ENCODE measurements at places on chromosomes 5 and 9.

GRCh38 chr9:69965416-69966145 lies 78.1 kb upstream of the MAMDC2 start:
- H3K4me1 ChIP-seq, result no peaks in the 10 kb centered on the region
- H3K36me3 ChIP-seq, result no peaks in the 10 kb centered on the region
- no peak overlapping the region for H3K4me3 ChIP-seq
- H3K27ac ChIP-seq, result no peak overlapping the region
- H3K27me3 ChIP-seq, result no peaks in the 10 kb centered on the region

DNA sequence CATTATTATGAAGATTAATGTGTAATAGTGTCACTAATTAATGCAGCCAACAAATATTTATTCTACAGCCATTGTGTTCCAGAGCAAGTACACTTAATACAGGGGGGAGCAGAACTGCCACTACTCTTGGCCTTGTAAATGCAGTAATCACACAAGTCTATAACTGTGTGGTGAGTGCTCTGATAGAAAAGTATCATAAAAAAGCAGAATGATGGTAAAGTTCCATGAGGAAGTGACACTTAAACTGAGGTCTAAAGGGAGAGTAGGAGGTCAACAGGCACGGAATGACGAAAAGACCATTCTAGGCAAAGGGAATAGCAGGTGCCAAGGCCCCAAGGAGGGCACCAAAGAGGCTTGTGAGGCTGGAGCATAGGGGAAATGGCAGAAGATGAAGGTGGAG lies 142.9 kb downstream of the OSTF1 start:
- peaks cover 9% of the 10 kb centered on the region for H3K4me1 ChIP-seq
- H3K27me3 ChIP-seq, result no peaks in the 10 kb centered on the region
- peak overlapping the region; percentile 74 for H3K27ac ChIP-seq
- H3K4me3 ChIP-seq, result no peak overlapping the region
- no peaks in the 10 kb centered on the region for H3K36me3 ChIP-seq
- peak; percentile 16 for DNase-seq

- H3K4me3 ChIP-seq, result no peak overlapping the region
- no peak for DNase-seq
- H3K4me1 ChIP-seq, result no peaks in the 10 kb centered on the region
- no peaks in the 10 kb centered on the region for H3K27me3 ChIP-seq
Observed at GRCh38 chr5:35345222-35345621, 114.9 kb upstream of the PRLR start.

GRCh38 chr5:131357739-131358561 lies 94.1 kb downstream of the CDC42SE2 start:
- no peak overlapping the region for H3K4me3 ChIP-seq
- no peak overlapping the region for H3K27ac ChIP-seq
- peaks cover 3% of the 10 kb centered on the region for H3K36me3 ChIP-seq
- DNase-seq, result no peak
- H3K27me3 ChIP-seq, result no peaks in the 10 kb centered on the region
- H3K4me1 ChIP-seq, result no peaks in the 10 kb centered on the region

- DNase-seq, result no peak
- no peaks in the 10 kb centered on the region for H3K36me3 ChIP-seq
- H3K27me3 ChIP-seq, result no peaks in the 10 kb centered on the region
- H3K4me3 ChIP-seq, result no peak overlapping the region
Observed at GRCh38 chr9:22030101-22030598, 21.0 kb upstream of the CDKN2B start.

DNA sequence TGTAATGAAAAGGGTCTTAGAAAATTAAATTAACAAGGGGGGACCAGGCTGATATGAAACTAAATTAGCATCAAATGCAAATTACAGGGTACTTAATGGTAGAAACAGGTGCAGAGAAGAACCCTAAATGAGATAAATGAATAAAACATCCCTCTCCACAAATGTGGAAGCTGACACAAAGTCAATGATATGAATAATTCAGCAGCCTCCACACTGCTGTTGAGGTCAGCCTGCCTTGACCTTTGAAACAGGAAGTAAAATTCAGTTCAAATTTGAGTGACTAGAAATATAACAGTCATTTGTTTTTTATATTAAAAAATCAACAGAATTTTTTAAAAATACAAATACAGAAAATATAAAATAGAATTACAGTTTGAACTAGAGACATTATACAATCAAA lies 40.0 kb downstream of the EBF1 start:
- no peak overlapping the region for H3K27ac ChIP-seq
- peaks cover 19% of the 10 kb centered on the region for H3K27me3 ChIP-seq
- H3K4me1 ChIP-seq, result no peaks in the 10 kb centered on the region
- DNase-seq, result no peak

DNA sequence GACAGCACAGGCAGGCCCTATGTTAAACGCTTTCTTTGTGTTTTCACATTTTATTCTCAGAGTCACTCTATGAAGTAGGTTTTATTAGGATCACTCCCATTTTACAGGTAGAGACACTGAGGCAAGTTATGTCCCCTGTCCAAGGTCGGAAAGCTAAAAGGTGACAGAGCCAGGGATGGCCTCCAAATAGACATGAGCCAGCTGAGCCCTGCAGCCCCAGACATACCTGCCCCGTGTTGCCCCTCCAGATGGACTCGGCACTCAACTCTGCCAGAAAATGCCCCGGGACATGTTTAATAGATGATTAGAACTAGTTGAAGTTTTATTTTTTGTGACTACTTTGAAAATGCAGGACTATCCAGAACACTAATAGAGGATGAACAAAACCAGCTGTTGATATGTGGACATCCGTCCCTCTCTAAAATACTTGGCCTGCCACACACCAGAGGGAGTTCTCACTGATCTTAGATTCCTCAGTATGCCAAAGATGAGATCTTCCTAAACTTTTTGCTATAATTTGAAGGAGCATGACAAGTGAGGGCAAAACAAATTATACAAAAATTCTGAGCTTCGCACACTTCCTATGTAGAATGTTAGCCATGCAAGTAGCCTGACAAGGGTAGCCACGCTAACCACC lies 258.6 kb upstream of the ADAMTS16 start:
- H3K4me3 ChIP-seq, result no peak overlapping the region
- DNase-seq, result no peak
- no peaks in the 10 kb centered on the region for H3K36me3 ChIP-seq

GRCh38 chr5:133119233-133119711 lies 67.5 kb downstream of the HSPA4 start:
- no peak for DNase-seq
- H3K36me3 ChIP-seq, result no peaks in the 10 kb centered on the region
- no peak overlapping the region for H3K27ac ChIP-seq
- H3K4me3 ChIP-seq, result no peak overlapping the region
- peaks cover 22% of the 10 kb centered on the region for H3K4me1 ChIP-seq

- no peak overlapping the region for H3K4me3 ChIP-seq
- no peak for DNase-seq
Observed at GRCh38 chr9:97059626-97060025, 20.7 kb upstream of the CTSV start.

- no peaks in the 10 kb centered on the region for H3K36me3 ChIP-seq
- no peaks in the 10 kb centered on the region for H3K4me1 ChIP-seq
- no peaks in the 10 kb centered on the region for H3K27me3 ChIP-seq
- no peak overlapping the region for H3K27ac ChIP-seq
- no peak for DNase-seq
Observed at GRCh38 chr5:57671371-57671770, 188.8 kb upstream of the ACTBL2 start.

DNA sequence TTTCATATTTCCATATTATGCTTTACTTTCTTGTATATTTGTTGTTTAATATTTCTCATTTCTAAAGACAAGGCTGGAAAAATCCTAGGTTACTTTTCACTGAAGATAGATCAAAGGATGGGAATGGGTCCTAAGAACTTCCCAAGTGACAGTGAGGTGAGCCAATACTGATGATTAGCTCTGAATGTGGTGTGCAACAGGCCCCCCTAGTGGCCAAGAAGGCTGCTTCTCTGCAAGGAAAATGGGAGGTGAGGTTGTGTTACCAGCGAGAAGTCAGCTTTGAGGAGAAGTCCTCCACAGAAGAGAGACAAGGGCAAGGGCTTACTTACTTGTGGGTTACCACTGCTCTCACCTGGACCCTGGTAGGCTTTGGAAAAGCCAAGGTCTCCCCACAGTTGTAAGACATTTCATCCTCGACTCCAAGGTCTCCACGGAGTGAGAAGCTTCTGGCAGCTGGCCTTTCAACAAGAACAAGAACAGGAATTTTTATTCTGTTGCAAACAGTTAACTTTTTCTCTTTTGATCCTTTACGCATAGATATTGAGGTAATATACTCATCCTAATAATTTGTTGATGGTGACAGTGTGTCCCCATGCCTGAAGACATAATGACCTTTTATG lies 69.9 kb downstream of the MAMDC2 start:
- no peaks in the 10 kb centered on the region for H3K27me3 ChIP-seq
- H3K36me3 ChIP-seq, result no peaks in the 10 kb centered on the region
- peak; percentile 39 for DNase-seq
- H3K27ac ChIP-seq, result no peak overlapping the region
- no peaks in the 10 kb centered on the region for H3K4me1 ChIP-seq

DNA sequence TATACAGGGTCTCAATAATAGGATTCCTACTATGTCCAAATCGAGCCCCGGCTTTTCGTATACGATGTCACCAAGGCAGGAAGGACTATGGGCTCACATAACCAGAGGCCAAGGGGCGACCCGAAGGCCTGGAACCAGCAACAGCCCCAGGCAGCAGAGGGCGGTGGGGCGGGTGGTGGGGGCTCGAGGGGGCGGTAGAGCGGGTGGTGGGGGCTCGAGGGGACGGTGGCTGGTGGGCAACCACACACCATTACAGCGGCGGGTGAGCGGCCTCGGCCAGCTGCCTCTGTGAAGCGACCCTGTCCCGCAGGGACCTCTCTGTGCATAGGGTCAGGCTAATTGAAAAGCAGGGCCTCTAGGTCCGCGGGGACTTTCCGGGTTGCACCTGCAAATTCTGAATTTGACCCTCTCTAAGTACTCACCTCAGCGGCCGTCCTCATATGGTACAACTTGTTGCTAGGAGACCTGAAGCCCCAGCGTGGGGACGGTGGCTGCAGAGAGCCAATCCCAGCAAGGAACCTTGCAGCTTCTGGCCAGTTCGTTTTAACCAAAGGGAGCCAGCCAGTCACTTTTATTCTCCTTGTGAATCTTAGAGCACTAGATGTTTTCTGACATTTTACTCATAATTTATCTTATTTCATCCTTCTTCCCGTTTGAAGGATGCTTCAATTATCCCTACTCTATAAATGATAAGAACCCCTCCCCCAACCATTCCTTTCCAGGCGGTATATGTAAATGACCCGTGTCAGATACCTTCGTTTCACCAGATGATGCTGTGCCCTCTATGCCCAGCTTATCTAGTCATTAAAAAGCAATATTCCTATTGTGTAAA lies at the start of gene NME5:
NME5 (minus strand) TSS at position 480 of the 832 bp plus-strand sequence. CDS start 648 bp downstream, outside the sequence.
- no peak within 1 kb of the TSS for H3K27ac ChIP-seq
- peak; percentile 63 for DNase-seq
- peak within 1 kb of the TSS; percentile 56 for H3K4me3 ChIP-seq
- H3K36me3 ChIP-seq, result no peaks in the 10 kb centered on the region
- no peaks in the 10 kb centered on the region for H3K4me1 ChIP-seq

GRCh38 chr9:136171009-136171800 lies 33.7 kb downstream of the LHX3 start:
- no peak overlapping the region for H3K27ac ChIP-seq
- no peak for DNase-seq
- H3K4me3 ChIP-seq, result no peak overlapping the region

GRCh38 chr5:143147383-143147782 lies 256.1 kb downstream of the NR3C1 start:
- H3K27me3 ChIP-seq, result no peaks in the 10 kb centered on the region
- no peaks in the 10 kb centered on the region for H3K4me1 ChIP-seq
- peaks cover 4% of the 10 kb centered on the region for H3K36me3 ChIP-seq

GRCh38 chr9:86643946-86644674 lies 289.9 kb upstream of the TUT7 start:
- no peak overlapping the region for H3K27ac ChIP-seq
- DNase-seq, result no peak
- H3K27me3 ChIP-seq, result peaks cover 4% of the 10 kb centered on the region
- no peaks in the 10 kb centered on the region for H3K36me3 ChIP-seq
- H3K4me1 ChIP-seq, result peaks cover 9% of the 10 kb centered on the region
- no peak overlapping the region for H3K4me3 ChIP-seq

DNA sequence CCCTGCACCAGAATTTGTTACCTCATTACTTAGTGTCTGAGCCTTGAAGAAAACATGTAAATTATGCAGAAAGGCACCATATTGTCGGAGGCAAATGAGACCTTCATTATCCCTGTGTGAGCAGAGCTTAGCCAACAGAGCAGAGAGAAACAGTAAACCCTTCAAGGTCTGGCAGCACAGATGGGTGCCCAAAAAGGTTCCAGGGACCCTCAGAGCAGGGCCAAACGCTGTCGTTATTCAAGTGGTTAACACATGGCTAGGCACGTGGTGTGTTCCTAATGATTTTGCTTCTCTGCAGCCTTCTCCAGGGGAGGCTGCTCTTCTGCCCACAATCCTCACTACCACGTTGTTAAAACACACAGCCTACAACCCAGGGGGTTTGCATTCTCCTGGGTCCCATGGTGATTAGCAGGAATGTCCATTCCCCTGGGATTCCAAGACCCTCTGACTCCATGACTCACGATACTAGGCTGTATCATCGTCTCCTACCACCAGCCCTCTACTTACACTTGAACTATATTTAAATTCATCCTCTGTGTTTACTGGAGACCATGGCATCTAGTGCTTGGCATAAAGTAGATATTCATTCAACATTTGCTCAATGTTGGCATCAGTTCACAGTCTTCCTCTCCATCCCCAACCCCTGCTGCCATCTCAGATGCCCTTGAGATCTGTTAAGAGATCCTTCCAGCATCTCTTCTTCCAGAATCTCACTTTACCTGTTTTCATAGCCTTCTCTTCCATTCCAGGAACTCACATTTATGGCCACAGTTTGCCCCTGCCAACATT lies 174.5 kb upstream of the RAD23B start:
- no peak overlapping the region for H3K27ac ChIP-seq
- no peak for DNase-seq
- no peak overlapping the region for H3K4me3 ChIP-seq
- H3K4me1 ChIP-seq, result no peaks in the 10 kb centered on the region
- H3K36me3 ChIP-seq, result no peaks in the 10 kb centered on the region

GRCh38 chr9:131062969-131063368 lies 33.4 kb upstream of the AIF1L start:
- no peaks in the 10 kb centered on the region for H3K27me3 ChIP-seq
- no peak overlapping the region for H3K27ac ChIP-seq
- DNase-seq, result no peak
- no peaks in the 10 kb centered on the region for H3K4me1 ChIP-seq
- H3K36me3 ChIP-seq, result no peaks in the 10 kb centered on the region

DNA sequence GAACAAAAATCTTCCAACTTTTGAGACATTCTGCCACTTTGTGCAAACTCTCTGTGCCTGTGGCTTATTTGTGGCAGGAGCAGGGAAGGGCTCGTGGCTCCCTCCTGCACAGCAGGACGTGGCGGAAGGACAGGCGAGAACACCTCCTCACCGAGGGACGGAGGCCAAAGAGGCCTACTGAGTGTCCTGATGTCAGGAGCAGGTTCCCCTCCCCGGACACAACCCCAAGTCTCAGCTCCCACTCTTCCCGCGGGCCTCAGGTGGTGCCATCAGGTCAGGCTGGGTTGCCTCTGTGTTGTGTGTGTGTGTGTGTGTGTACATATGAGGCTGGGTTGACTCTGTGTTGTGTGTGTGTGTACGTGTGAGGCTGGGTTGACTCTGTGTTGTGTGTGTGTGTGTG lies 136.8 kb upstream of the LPCAT1 start:
- H3K4me3 ChIP-seq, result no peak overlapping the region
- peaks cover 61% of the 10 kb centered on the region for H3K27me3 ChIP-seq
- no peaks in the 10 kb centered on the region for H3K36me3 ChIP-seq
- H3K27ac ChIP-seq, result no peak overlapping the region
- no peaks in the 10 kb centered on the region for H3K4me1 ChIP-seq
